ENCODE measurements at places on chromosomes 11 and 22.

DNA sequence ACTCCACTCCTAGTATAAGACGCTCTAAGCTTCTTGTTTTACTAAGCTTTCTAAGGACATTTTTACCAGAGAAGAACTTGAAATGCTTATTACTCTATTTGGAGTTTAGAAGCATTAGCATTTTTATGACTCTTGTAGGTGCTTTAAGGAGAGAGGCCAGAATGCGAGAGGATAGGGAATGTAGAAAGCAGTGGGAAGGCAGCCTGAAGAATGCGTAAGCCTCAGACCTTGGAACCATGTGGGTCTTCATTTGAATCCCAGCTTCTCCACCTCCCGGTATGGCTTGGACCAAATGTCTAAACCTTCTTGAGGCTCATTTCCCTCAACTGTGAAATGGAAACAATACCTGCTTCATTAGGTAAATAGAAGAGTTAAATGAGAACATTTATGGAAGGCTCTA, 60.0 kb upstream of the AMOTL1 start:
- no peak for DNase-seq

DNA sequence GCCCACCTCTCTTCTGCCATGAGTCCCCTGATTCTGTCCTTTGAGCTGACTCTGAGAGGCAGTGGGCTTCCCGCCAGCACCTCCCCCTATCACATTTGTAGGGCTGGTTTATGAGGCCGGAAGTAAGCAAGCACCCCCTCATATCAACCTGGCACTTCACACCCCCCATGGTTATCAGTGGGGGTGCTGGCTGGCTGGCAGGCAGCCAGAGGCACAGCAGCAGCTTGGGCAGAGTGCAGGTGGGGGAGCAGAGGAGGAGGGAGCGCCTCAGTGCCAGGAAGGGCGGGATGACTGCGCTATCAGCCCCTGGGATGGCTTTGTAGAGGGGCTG, 22.9 kb upstream of the CHRM4 start:
- DNase-seq, result peak; percentile 61

DNA sequence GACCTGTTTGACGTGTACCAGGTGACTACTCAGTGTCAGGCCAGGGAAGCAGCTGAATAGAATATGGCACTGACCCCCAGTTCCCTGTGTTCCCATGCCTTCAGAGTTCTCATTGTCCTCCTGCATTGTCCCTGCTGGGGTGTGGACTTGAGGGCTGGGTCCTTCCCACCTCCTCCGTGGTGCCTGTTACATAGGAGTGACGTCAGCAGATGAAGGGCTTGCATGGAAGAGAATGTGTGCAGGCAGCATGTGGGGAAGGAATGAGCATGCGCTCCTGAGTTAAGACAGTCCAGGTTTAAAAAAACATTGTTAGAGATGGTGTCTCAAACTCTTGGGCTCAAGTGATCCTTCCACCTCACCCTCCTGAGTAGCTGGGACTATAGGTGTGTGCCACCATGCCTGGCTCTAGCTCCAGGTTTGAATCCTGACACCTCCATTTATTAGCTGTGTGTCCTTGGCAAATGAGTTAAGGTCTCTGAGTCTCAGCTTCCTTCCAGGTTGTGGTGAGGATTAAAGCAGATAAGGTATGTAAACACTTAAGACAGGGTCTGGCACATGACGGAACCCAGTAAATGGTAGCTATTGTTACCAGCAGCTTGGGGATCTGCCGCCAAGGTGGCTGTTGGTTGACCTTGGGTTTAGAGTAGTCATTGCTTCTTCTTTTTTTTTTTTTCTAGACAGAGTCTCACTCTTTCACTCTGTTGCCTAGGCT, 7.5 kb upstream of the SOX10 start:
- DNase-seq, result no peak

DNA sequence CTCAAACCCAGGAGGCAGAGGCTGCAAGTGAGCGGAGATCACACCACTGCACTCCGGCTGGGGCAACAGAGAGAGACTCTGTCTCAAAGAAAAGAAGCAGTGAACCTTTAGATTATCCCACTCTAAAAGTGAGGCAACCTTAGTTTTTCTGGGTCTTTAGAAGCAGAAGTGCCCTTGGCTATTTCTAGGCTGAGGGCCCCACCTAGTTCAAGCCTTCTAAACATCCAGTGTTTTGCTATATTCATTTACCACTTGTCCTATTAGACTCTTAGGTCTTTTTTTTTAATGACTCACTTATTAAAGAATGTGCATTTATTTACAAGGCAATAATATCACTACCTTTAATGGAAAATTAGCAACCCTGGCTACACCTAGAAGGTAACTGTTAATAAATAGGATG, 16.7 kb upstream of the EHF start:
- no peak for DNase-seq

GRCh38 chr11:130077671-130078070, 8.0 kb downstream of the APLP2 start:
- DNase-seq, result peak; percentile 89

DNA sequence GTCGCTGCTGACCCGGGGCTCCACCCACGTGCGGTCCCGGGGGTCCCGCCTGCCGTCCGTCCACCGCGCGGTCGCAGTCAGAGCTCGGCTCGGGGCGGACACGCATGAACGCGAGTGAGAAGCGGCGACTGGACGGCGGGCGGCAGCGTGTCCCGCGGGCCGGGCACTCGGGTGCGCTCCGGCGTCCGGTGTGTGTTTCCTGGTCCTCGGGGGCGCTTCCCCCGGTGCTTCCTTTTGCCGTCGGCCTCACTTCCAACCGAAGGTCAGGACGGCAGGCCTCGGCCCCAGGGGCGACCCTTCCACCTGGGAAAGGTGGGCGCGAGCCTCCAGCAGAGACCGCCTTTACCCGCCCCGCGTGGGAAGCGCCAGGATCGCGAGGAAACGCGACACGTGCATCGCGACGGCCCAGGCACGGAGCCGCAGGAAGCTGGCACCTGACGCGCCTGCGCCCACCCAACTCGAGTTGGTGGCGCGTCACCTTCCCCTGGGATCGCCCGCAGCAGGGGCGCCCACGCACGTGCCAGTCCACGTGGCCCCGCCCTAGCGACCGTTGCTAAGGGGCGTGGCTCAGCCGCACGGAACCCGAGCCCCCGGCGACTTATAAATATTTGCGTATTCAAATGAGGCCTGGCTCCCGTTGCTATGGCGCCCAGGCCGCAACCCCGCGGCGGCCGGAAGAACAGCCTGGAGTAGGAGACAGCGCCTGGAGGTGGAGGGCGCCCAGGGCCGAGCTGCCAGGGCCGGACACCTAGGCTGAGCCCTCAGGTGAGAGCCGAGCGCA, at the start of gene LRRC56:
LRRC56 (plus strand) TSS at position 687 of the 781 bp plus-strand sequence. CDS start 3,158 bp downstream, outside the sequence.
- DNase-seq, result peak; percentile 95

DNA sequence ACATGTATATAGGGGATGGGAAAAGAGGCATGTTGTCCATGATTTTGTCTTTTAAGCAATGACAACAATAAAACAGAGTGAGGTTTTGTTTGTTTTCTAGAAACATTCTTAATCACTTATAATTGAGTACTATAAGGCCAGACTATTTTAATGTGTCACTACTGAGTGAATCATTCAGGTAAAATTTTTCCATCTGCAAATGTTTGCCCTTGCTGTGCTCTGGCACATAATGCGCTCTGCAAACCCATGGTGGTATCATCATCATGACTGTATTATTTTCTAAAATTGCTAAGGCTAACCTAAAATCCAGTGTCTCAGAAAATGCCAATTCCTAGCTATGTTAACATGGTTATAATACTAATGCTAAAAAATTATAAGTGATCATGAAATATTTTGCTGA, 261.2 kb downstream of the CADM1 start:
- no peak for DNase-seq

- no peak for DNase-seq
Observed at GRCh38 chr11:927871-928270, 2.2 kb downstream of the AP2A2 start.

- peak; percentile 91 for DNase-seq
Observed at GRCh38 chr22:19629720-19630419, 84.4 kb upstream of the SEPTIN5 start.

- no peak for DNase-seq
Observed at GRCh38 chr22:48015701-48016100, 1253.3 kb downstream of the TBC1D22A start.

GRCh38 chr11:109138196-109138595, 283.8 kb upstream of the C11orf87 start:
- no peak for DNase-seq

- DNase-seq, result peak; percentile 86
Observed at GRCh38 chr11:32056438-32056837, 34.4 kb upstream of the RCN1 start.

- DNase-seq, result peak; percentile 89
Observed at GRCh38 chr11:78325274-78325781, 92.3 kb downstream of the GAB2 start.

GRCh38 chr11:82901922-82902485, 468 bp downstream of the DDIAS start:
- DNase-seq, result peak; percentile 30

DNA sequence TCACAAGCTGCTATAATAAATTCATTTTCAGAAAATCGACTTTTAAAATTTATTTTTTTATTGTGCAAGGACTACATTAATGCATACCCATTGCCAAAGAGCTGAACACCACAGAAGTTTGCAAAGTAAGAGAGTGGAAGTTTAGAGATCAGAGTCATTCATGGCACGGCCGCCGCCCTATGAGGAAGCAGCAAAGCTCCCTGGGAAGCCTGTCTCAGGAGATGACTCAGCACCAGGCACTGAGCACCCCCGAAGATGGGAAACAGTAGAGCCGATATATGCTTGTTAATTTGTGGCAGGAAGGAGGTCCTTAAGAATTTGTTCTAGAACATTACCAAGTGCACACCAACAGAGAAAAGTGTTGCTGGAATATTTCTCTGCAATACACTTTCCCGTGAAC, 693.7 kb downstream of the OPCML start:
- DNase-seq, result peak; percentile 8

- no peak for DNase-seq
Observed at GRCh38 chr11:117396970-117397369, 69.3 kb downstream of the CEP164 start.

- no peak for DNase-seq
Observed at GRCh38 chr11:95005642-95006041, 19.4 kb upstream of the KDM4E start.

DNA sequence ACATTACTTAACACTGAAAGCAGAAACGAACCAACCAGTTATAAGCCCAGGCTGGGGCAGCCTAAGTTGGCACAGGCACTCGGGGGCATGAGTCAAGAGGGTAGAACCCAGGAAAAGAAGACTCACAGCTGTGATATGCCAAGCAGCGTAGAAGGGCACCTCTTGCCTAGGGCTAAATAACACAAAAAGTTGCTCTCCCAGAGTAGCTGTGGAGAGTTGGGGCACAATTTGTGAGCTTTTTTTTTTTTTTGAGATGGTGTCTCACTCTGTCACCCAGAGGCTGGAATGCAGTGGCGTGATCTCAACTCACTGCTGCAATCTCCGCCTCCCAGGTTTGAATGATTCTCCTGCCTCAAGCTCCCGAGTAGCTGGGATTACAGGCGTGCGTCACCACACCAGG, 8.8 kb downstream of the CLMP start:
- DNase-seq, result no peak

Data from hematopoietic multipotent progenitor cell treated with erythropoietin and hydrocortisone succinate and interleukin-3 and kit ligand, for 4 days (in vitro differentiated cells).